NCI-H82 (cell line): ENCODE measurements at places on chromosomes 3 and 15.

GRCh38 chr3:166900866-166901577, 479.1 kb downstream of the ZBBX start:
- no peak for DNase-seq

GRCh38 chr3:66498687-66499621, 1.9 kb downstream of the LRIG1 start:
- peak; percentile 21 for DNase-seq

GRCh38 chr3:98588065-98588464, 5.3 kb downstream of the CPOX start:
- DNase-seq: no peak

GRCh38 chr3:49713336-49714105, 6.0 kb downstream of the AMIGO3 start:
- no peak for DNase-seq

DNA sequence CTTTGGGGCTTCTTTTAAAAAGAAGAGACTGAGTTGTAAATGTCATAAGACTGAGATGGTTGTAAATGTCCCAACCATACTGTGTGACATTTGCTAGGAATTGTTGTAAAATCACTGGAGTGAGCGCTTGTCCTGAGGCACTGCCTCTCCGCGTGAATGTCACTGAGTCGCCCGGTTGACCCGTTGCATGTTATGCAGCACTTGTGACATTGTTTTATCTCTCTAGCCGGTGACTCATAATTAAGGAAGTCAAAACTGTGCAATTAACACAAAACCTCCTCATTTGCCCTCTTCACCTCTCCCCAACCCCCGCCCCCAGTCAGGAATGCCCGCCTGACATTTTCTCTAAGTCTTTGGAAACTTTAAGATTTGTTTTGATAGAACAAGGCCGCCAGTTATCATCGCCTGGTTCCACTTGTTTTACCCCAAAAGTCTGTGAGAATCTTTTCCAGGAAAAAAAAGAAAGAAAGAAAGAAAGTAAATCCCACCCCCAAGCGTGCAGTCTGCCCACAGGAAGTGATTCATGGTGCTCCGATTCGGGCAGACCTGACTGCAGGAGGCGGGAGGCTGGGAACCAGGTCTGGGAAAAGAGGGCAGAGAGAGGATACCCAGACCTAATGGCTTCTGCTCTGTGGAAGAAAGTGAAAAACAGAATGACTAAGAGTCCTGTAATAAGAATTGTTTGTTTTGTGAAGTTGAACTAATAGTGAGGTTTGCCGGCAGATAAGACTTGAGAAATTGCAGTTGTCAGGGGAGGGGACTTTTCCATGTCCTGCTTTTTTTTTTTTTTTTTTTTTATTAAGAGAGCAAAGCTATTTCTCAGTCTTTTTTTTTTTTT, 84.8 kb downstream of the SMAD3 start:
- no peak for DNase-seq

- no peak for DNase-seq
Observed at GRCh38 chr3:30437171-30437601, 169.2 kb upstream of the TGFBR2 start.

DNA sequence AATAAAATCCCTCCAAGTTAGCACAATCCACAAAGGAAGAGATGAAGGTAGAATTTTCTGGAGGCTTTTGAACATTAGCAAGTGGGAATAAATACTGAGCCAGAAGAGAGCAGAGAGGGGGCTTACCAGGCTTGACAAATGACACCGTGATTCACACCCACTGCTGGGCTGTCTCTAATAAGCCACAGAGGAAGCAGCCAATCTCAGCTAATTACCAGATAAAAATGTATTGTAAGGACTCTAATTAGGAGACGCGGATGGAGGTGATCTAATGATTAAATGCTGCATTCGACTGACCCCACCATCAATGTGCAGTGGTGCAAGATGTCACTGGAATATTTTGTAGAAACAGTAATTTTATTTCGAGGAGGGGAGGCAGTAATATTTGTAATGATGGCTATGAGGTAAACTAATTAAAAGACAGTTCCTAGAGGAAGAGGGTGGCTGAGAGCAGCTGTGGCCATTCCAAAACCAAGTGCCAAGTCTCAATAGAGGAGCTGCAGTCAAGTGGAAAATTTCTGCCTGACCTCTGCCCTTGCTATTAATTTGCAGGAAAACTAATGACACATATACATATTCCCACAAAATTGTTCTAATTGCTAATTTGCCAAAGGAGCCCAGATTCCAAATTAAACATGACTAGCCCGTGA, 602.2 kb downstream of the FOXP1 start:
- DNase-seq: peak; percentile 26

DNA sequence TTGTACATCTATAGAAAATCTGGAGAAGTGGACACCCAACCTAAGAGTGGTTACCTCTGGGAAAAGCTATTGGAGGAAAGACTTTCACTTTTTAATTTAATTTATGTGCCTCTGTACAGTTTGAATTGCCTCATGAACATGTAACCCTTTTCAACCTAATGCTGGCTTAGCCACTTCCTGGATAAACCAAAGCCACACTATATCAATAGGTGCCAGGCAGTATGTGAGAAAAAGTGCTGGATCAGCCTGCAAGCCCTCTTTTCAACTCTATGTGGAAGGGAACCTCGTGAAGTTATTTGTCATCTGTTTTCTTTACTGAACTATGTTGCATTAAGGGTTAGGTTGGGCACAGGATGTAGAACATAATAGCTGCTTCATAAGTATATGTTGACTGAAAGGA, 9.3 kb upstream of the TOPAZ1 start:
- no peak for DNase-seq

- no peak for DNase-seq
Observed at GRCh38 chr3:128241741-128242140, 88.5 kb downstream of the EEFSEC start.

DNA sequence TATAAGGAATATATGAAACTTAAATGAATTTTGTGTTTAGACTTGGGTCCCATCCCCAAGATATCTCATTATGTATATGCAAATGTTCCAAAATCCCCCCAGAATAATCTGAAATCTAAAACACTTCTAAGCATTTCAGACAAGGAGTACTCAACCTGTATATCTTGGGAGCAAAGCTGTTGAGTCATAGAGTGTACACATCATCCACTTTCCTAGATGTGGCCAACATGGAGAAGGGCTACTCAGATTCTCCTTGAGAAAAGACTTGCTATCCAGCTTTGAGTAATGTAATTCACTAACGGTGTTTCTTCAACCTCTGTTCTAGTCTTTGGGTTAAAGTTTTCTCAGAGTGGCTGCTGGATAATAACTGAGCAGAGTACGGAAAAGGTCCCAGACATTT, 215.5 kb upstream of the POU1F1 start:
- no peak for DNase-seq

DNA sequence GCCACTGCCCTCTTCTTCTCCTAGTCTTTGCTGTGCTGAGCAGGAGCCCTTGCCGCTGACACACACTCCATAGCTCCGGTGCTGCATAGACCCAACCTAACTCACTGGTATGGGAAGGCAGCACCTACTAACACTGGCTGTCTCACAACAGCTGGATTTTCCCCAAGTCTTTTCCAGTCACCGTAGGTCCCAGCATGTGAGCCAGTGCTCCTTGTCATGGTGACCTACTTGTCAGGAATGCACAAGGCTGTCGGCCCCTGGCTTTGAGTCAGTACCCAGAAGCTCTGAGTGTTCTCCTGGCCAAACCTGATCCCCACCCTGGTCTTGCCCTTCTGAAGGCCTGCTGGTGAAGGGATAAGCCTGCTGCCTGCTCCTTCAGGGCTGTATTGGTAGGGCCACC, 25.7 kb downstream of the AMOTL2 start:
- no peak for DNase-seq

- DNase-seq: no peak
Observed at GRCh38 chr3:83729576-83729975, 1229.2 kb upstream of the CADM2 start.

DNA sequence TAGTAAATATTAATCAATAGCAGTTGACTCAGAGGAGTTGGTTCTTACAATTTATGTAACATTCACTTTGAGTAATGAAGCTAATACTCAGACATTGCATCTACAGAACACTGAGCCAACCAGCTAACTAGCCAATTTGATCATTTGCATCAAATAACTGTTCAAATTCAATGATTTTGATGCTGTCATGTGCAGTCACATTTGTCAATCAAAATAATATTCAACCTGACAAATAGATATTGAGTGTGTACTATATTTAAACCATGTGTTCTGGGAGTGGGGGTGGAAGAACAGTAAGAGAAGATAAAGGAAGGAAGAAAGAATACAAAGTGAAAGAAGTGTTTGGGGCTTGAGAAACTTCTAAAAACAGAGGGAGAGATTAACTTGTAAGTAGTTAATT, 277.2 kb upstream of the ARHGEF26 start:
- no peak for DNase-seq

- DNase-seq: peak; percentile 62
Observed at GRCh38 chr15:69161079-69161877, 843 bp downstream of the GLCE start.

GRCh38 chr3:57919987-57920386, 88.2 kb upstream of the FLNB start:
- DNase-seq: no peak

GRCh38 chr3:55549177-55549576, 62.1 kb upstream of the WNT5A start:
- DNase-seq: peak; percentile 30

GRCh38 chr3:31936420-31937060, 44.5 kb downstream of the OSBPL10 start:
- DNase-seq: no peak

DNA sequence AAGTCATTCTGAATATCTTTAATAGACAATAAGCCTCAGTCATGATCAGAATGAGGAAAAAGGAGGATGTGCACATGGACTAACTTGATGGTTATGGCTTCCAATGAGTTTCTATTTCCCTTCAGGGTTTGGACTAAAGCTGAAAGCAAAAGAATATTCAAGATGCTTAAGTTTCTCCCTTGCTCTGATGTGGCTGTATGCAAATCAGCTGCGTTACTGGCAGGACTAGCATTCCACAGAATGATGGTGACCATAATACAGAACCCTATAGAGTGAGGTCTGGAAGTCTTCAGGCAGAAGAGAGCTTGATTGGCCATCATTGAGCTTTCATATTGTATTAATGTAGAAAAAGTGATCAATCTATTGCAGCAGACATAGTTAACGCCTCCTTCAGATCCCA, 466.0 kb downstream of the NLGN1 start:
- no peak for DNase-seq

- DNase-seq: no peak
Observed at GRCh38 chr15:88590759-88591158, 30.4 kb upstream of the AEN start.

DNA sequence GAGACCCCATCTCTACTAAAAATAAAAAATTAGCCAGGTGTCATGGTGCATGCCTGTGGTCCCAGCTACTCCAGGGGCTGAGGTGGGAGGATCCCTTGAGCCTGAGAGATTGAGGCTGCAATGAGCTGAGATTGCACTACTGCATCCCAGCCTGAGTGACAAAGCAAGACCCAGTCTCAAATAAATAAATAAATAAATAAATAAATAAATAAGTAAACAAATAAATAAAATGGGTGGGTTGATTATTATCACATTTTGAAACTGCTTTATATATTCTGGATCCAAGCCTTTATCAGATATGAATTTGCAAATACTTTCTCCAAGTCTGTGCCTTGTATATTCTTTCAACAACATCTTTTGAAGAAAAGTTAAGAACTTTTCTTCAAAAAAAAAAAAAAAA, 22.2 kb upstream of the PCSK6 start:
- no peak for DNase-seq
